ENCODE measurements at places on chromosomes 1 and 21. TPM values are rescaled to one million over a fixed set of nuclear protein-coding genes. Genes with fewer than 3 reads are reported as not detected.

DNA sequence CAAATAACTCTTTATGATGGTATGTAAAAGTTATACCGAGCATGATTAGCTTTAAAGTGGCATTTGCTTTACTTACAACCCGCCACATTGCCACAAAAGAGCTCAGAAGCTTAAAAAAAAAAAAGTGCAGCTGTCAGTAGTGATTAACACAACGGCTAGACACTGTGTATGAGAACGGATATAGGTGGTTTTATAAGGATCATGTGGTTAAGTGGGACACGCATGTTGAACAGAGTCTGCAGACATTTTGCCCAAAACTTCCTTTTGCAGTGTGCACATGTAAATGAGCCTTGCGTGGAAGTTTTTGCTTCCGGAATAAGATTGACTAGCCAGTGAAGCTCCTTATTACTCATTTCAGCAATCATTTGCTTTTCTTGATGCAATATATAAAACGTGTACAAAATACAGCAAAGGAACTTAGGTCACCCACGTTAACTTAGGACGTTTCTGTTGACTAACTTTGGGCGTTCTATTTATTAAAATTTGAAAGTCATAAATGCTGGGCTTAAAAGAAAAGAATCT is 58.7 kb upstream of the RGS1 start:
- no peak for DNase-seq

DNA sequence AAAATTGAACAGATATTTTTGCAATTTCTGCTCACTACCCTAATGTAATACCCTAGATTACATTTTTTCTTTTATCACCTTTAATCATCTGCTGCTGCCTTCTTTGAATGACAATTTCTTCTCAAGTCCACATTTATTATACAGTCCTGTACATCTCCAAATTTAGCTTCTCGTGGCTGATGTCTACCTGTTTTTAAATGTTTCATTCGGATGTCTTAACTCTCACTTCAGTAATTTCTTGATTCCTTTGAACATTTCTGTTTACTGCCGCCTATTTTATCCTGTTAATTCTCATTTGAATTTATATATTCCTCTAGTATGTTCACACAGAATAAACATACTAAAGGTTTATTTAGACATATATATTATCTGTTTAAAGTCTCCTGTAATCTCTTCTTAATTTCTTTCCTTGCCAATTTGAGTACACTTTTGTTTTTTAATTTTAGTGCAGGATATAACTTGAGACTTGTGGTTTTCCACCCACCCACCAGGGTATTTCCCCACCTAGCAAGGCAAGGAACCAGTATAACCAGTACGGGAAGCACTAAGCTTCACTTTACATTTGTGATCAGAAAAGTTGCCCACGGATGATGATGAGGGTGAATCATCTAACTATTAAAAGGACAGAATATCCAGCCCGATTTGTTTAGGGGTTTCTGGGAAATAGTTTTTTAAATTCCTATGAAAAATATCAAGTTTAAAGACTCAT is 12.7 kb downstream of the INSL5 start:
- no peak for DNase-seq

GRCh38 chr1:228314315-228314657 is 92.3 kb downstream of the TRIM11 start:
- no peak for DNase-seq

DNA sequence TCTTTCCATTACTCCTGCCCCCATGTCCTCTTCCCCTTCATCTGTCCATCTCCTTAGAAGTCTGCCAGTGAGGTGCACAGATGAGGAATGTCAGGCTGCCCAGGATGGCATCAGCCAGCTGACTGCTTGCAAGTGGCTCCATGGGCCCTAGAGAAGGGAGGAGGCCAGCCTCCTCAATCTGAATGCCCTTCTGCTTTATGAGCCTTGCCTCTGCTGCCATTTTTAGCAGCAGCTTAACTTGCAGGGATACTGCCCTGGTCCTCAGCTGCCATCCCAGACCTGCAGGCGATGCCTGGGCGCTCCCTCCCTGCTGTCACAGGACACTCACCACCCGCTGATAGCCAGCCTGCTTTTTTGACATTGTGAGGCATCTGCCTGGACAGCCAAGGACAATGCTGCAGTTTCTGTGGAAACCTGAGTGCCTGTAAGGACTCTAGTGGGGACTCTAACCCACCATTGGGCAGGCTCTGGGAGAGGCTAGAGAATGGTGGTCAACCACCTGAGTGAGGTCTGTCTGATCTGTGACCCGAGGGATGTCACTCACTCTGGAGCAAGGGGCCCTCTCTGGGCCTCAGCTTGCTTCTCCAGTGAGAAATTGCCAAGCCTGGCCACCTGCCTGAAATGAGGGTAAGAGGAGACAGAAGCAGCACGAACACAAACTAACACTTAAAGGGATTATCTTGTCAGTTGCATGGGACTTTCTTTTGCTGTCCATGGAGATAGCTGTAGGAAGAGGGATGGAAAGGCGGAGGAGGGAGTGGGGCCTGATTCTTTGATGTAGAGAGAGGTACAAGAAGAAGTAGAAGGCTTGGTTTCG is 185.0 kb downstream of the MIS18A start:
- no peak for DNase-seq

- DNase-seq = no peak
Measured at GRCh38 chr1:29641921-29642320, 405.6 kb downstream of the PTPRU start.

GRCh38 chr21:25615880-25616279 is 8.6 kb upstream of the MRPL39 start:
- no peak for DNase-seq

GRCh38 chr1:26126321-26127084 is 14.9 kb downstream of the PDIK1L start:
- no peak for DNase-seq

DNA sequence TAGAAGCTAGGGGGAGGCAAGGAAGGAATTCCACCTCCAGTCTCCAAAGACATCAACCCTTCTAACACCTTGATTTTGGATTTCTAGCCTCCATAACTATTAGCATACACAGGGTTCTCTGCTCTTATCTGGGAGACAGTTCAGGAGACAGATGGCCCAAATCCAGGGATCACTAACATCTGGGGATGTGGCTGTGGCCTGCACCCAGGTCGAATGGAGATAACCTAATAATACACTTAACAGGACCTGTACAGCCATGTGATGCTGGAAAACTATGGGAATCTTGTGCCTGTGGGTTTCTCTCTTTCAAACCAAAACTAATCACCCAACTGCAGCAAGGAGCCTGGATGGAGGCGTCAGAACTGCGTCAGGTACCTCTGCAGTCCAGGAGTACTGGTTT is 47.6 kb downstream of the KIAA0319L start:
- DNase-seq = no peak

DNA sequence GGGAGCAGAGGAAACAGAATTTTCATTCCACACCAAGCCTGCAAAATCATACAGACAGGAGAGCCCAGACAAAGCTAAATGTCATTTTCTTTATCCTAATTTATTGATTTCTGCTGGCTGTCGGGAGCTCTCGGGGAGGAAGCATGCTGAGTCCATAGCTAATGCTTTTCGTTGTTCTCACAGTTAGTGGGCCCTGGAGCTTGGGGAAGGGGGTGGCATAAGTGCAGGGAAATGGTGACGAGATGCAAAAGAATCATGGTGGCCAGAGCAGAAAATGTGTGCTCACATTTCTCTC is 202.4 kb downstream of the TOMM20 start:
- DNase-seq = no peak

DNA sequence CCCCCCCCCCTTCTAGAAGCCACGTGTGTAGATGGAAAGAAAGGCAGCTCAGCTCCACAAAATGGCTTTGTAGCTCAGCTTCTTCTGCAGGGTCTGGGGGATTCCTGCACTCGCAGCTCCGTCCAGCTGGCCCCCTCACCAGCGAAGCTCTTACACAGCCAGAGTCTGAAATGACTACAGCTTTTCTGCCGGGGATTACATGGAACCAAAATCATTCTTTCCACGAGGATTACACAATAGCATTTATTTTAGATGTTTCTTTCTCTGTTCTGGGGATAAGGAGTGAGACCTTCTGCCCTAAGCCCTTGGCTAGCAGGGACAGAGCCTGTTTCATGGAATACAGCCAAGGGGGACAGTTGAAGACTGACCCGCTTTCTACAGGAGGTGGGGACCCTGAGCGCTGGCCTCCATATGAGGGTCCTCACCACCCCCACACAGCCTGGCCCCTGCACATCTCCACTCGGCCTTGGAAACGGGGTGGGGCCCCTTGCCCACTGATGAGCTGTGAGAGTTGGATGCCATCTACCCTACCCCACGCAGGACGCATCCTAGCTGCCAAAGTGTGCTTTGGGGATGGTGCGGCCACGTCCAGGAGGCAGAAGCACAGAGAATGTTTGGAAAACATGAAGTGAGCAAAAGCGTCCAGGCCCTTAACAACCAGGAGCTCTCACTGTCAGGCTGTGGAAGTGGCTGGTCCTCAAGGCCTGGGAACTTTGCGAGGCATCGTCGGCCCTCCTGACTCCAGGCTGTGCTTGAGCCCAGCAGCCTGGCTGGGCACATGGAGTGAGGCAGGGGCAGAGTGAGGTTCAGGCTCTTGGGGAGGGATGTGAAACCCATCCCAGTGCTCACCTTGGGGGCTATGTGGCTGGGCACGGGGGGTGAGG is 14.5 kb downstream of the ACTRT2 start:
- DNase-seq = no peak

- DNase-seq = no peak
Measured at GRCh38 chr1:177354247-177354646, 183.5 kb downstream of the BRINP2 start.

GRCh38 chr1:67960766-67961165 is 89.7 kb downstream of the DIRAS3 start:
- DNase-seq = no peak

GRCh38 chr1:23816361-23816760 is 8.9 kb downstream of the HMGCL start:
- no peak for DNase-seq

DNA sequence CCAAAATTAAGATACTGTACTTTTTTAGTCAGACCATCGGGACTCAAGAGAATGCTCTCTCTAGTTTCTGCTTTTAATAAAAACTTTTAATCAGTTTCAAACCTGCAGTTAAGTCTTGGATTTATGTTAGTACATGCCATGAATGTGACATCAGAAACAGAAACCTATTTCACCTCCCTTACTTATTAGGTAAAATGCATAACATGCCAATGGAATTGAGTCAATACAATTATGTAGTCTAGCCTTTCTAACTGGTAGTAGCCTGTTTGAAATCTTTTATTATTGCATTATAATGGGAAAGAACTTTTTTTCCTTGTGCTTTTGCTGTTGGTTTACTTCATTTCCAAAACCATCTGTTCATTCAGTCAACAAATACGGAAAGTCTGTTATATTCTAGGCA is 4.8 kb downstream of the PHACTR4 start:
- no peak for DNase-seq

DNA sequence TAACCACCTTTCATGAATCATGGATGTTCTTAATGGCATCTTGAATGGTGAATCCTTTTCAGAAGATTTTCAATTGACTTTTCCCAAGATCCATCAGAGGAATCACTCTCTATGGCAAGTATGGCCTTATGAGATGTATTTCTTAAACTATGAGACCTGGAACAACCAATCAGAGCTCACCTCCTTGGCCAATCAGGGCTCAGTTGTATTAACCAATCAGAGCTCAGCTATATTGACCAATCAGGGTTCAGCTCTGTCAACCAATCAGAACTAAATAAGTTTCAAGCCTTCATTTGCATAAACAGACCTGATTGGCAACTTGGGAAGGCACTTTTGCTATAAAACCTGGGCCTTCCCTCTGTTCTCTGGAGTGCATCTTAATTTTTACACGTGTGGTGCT is 13.6 kb upstream of the FAM3B start:
- DNase-seq = no peak

DNA sequence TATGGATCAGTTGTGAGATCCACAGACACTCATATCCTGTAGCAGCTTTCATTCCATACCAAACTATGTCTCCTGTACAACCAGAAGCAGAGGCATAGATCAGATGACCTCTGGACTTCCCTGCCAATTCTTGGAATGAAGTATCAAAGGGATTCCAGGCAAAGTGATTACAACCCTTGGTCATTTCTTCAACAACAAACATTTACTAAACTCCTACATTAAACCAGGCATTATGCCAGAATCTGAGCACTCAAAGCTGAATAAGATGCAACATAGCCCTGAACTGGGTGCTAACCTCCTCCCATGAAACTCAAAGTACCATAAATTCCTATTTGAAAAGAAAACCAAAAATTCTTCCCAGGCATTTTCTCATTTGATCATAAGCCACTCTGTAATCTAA is 121.2 kb upstream of the SGIP1 start:
- DNase-seq = no peak

DNA sequence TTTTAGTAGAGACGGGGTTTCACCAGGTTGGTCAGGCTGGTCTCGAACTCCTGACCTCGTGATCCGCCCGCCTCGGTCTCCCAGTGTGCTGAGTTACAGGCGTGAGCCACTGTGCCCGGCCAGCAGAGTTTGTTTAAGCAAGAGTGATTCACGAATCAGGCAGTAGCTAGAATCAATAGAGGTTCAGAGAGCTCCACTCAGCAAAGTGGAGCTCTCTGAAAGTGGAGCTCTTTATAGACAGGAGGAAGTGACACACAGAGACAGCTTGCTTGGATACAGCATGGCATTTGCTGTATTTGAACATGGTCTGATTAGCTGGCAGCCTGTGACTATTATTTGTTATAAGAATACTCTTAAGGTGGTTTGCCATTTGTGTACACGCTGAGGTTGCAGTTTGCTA is 27.1 kb upstream of the CD34 start:
- no peak for DNase-seq

DNA sequence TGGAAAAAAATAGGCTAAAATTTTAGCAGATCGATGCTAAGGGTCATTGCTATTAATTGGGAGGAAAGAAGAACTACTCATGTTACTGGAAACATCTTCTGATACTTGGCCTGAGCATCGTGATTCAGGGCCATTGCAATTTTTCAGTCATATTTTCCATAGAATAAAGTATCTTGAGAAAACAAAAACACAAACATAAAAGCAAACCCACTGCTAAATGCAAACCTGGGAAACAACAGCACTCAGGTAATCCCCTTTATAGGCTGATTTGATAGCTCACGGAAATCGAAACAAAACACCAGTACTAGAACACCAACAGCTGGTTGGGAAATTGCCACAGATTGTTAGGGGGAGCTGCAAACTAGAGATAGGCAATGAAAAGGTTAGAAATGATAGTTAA is 172.9 kb upstream of the ESRRG start:
- DNase-seq = no peak

LHX8 gene
- total RNA-seq = not detected

SNX27 gene
- total RNA-seq = 21.0 TPM

C4BPB gene
- total RNA-seq = not detected

SPATA46 gene
- not detected for total RNA-seq
